Thyroid gland (tissue), 4 donors: ENCODE measurements at places on chromosomes 6 and 20. TPM values are rescaled to one million over a fixed set of nuclear protein-coding genes. Genes with fewer than 3 reads are reported as not detected.
A peak's percentile ranks its signal among the peaks of the same experiment; 100 is the strongest.

Gene OTOR
- total RNA-seq = not detected

Gene LCA5
- total RNA-seq = 17.6 TPM

DNA sequence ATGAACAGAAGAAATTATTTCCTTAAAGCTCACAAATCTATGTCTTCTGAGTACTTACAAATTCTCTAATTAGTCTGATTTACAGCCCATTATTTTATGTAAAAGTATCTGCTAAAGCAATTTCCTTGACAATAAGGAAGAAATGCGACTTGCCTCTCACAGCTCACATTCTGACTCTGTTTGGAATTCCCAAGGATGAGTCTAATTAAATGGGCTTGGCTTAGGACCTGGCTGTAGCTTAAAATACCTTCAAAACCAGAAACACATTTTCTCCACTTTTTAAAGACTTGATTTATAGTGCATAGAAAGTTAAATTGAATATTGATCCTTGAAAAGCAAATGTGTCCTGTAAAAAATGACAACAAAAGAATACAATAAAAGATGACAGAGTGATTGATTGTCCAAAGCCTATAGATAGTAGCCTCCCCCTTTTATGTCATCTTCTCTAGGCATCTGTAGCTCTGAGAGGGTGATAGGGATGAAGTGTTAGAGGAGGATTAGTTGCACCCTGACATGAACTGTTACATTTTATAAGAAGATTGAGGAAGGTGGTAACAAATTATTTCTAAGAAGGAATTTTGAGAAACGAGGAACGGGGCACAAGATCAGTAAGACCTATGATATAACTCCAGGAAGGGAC, 118.9 kb downstream of the MACROD2 start:
- H3K4me3 ChIP-seq = no peak overlapping the region
- DNase-seq = no peak
- no peaks in the 10 kb centered on the region for H3K27me3 ChIP-seq
- H3K36me3 ChIP-seq = no peaks in the 10 kb centered on the region
- no peaks in the 10 kb centered on the region for H3K4me1 ChIP-seq

DNA sequence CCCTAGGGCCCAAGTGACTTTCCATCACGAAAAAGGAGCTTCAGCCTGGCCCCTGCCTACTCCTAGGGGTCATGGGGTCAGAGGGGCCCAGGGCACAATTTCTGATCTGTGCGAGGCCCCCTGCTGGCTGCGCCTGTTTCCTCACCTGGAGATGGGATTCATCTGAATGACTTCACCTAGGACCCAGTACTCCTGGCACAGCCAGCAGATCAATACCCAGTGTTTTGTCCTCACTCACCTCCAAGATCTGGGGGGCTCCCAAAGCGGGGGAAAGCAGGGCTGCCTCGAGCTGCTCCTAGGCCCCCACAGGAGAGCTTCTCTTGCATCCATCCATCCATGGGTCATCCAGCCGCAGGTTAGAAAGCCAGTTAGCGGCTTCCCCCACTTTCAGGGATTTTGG, 33.8 kb downstream of the CD40 start:
- H3K36me3 ChIP-seq = no peaks in the 10 kb centered on the region
- H3K4me3 ChIP-seq = no peak overlapping the region
- H3K27ac ChIP-seq = no peak overlapping the region
- no peaks in the 10 kb centered on the region for H3K27me3 ChIP-seq
- DNase-seq = no peak
- H3K4me1 ChIP-seq = no peaks in the 10 kb centered on the region

- peaks cover 5% of the 10 kb centered on the region for H3K4me1 ChIP-seq
- no peaks in the 10 kb centered on the region for H3K36me3 ChIP-seq
- DNase-seq = no peak
- no peaks in the 10 kb centered on the region for H3K27me3 ChIP-seq
- no peak overlapping the region for H3K4me3 ChIP-seq
These were observed 52.0 kb downstream of the PSMG4 start for GRCh38 chr6:3310703-3311102.

GRCh38 chr6:142030115-142030619, 102.6 kb upstream of the GJE1 start:
- no peaks in the 10 kb centered on the region for H3K4me1 ChIP-seq
- no peaks in the 10 kb centered on the region for H3K27me3 ChIP-seq
- no peak overlapping the region for H3K4me3 ChIP-seq
- H3K27ac ChIP-seq = no peak overlapping the region
- no peak for DNase-seq

DNA sequence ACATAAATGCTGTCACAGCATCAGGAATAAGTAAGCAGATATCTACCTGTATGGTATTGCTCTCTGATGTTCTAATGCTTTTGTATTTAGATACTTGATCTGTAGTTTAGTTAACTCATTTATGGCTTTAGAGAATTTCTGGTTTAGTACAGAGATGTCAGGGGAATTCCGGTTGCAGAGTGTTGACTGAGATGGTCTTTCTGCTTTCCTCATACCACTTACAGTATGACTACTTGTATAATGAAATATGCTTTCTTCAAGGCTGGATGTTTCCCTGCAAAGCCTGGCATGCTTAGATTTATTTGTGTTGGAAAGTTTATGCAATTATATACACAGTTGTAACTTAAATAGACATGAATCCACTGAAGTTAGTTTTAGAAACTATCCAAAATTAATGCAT, 278.4 kb downstream of the CDH26 start:
- no peaks in the 10 kb centered on the region for H3K27me3 ChIP-seq
- H3K27ac ChIP-seq = no peak overlapping the region
- no peaks in the 10 kb centered on the region for H3K4me1 ChIP-seq
- no peak overlapping the region for H3K4me3 ChIP-seq

DNA sequence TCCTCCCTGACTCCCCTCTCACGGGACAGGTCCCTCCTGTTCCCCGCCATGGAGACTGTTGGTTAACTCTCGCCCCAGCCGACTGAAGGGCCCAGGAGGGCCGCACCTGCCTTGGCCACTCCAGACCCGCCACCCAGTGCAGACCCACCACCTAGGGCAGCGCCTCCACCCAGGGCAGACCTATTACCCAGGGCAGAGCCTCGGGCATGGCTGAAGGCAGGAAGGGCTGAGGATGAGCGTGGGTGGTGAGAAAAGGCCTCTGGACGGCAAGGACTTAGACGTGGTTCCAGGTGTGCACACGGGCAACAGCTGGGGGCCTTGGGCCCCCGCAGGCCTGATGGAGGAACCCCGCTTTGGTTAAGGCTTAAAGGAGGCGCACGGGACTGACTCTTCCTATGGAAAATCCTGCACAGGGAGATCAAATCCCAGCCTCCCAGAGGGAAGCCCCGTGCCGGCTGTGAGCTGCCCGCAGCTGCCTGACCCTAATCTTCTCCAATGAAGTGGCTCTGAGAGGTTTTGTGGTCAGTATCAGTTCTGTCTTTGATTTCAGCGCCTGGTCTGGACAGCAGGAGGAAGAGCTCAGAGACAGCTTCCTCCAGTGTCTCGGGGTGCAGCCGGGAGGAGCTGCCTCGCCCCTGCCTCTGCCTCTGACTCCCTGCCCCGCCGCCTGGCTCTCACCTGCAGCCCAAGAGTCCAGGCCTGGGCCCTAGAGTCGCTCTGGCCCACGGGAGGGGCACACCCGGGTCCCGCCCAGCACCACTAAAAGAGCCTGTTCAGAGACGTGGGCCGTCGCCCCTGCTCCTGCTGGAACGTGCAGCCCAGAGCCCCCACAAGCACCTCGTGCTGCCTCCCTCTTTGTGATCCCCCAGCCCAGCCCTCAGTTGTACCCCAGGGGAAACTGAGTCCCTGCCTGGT, 12.1 kb upstream of the CHRNA4 start:
- no peak overlapping the region for H3K27ac ChIP-seq
- no peak for DNase-seq
- H3K4me3 ChIP-seq = no peak overlapping the region

DNA sequence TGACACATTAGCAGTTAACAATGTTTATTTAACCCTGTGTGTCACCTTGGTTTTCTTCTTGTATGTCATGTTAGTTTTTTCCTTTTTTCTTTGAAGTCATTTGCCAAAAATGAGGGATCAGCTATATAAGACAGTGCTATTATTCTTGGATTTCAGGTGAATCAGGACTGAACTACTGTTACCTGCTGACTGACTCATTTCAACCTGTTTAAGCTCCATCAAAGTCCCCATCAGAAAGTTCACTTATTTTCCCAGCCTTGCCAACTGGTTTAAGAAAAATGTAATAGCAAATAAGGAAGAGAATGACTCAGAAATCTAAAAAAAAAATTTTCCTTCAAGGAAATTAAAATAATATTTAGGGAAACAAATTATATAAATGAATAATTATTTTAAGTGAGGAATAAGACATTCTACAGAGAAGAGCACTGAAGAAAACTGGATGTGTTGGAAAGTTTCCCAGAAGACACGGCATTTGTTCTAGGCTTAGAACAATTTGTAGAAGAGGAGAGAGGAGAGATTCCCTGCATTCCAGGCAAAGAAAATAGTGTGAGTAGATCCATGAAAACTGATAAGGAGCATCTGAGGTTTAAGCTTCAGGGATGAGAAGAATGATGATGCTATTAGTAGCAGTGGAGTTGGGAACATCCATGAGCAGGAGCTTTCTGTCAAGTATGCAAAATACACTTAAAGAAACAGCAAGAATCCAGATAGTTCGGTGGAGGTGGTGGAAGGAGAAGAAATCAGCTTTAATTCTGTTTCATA, 84.9 kb upstream of the SIM1 start:
- peaks cover 29% of the 10 kb centered on the region for H3K4me1 ChIP-seq
- no peaks in the 10 kb centered on the region for H3K27me3 ChIP-seq
- no peak overlapping the region for H3K4me3 ChIP-seq
- H3K36me3 ChIP-seq = no peaks in the 10 kb centered on the region
- DNase-seq = no peak
- peak overlapping the region; percentile 15 for H3K27ac ChIP-seq

DNA sequence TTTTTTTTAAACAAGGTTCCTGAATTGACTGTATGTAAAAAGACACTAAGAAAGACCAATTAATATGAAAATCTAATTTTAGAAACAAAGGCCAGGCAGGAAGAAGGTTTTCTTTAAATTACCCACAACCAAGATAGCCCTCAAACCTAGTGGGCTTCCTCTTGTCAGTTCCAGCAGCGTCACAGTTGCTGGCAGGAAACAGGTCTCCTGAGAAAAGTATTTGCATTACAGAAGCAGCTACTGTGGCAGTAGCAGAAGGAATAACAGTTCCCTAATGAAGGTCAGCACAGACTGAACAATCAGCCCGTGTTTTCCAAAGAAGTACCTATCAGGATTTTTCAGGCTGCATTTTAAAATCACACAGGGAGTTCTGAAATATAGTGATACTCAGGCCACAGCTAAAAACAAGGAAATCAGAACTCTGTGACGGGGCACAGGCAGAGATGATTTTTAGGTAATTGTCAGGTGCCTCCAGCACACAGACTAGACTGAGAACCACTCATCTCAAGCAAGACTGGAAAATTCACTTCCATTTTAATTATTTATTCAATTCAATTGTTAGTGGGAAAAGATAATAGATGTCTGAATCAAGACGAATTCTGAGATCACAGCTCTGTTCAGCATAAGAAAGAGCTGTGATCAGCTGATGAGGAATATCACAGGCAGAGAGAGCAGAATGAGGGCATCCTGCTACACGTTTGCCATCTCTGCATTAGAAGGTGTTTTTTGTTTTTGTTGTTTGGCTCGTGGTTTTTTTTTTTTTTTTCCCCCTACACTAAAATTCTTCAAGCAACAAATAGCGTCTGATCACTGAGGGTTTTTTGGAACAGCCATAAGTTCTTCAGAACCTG, 230.5 kb upstream of the KHDRBS2 start:
- peaks cover 4% of the 10 kb centered on the region for H3K4me1 ChIP-seq
- H3K27me3 ChIP-seq = no peaks in the 10 kb centered on the region
- no peak overlapping the region for H3K27ac ChIP-seq

DNA sequence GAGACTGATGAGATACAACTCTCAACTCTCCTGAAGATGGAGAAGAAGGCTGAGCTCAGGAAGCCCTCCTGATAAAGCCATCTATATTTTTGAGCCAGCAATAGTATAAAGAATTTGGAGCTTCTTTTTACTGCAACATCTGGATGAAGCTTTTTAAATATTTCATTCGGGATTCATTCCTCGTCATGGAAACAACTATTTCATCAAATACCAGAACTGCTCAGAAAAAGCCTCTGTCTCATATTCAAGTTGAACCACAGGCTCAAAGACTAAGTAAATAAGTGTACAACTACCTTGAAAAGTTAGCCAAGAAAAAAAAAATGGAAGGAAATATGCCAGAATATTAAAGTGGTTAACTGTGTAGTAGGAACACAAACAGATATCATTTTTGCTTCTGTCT, 37.8 kb downstream of the PTPRT start:
- no peak overlapping the region for H3K27ac ChIP-seq
- no peak overlapping the region for H3K4me3 ChIP-seq
- no peaks in the 10 kb centered on the region for H3K36me3 ChIP-seq
- no peaks in the 10 kb centered on the region for H3K4me1 ChIP-seq

DNA sequence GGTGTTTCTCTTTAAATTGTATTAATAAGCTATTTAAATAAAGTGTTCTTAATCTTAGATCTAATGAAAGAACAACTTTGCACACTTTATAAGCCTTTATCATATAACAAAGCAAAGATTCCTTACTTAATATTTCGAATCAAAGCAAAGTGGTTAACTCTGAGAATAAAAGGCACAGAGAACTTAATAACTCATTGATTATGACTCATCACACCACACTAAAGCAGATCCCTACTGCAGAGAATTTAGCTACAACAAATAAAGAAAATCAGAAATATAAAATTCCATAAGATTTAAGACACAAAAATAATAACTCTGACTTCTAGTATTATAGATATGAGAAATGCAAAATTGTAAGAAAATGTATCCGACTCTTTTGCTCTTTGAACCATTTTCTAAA, 135.6 kb upstream of the RUNX2 start:
- H3K36me3 ChIP-seq = no peaks in the 10 kb centered on the region
- H3K27ac ChIP-seq = no peak overlapping the region
- H3K4me3 ChIP-seq = no peak overlapping the region
- no peaks in the 10 kb centered on the region for H3K27me3 ChIP-seq
- DNase-seq = no peak
- no peaks in the 10 kb centered on the region for H3K4me1 ChIP-seq

- H3K4me3 ChIP-seq = no peak overlapping the region
- DNase-seq = no peak
- no peak overlapping the region for H3K27ac ChIP-seq
- no peaks in the 10 kb centered on the region for H3K4me1 ChIP-seq
These were observed 27.8 kb downstream of the LRRN4 start for GRCh38 chr20:6026051-6026450.

- peaks cover 6% of the 10 kb centered on the region for H3K4me1 ChIP-seq
- H3K27me3 ChIP-seq = no peaks in the 10 kb centered on the region
- no peak overlapping the region for H3K4me3 ChIP-seq
- no peaks in the 10 kb centered on the region for H3K36me3 ChIP-seq
- H3K27ac ChIP-seq = peak overlapping the region; percentile 58
These were observed 56.3 kb upstream of the CD93 start for GRCh38 chr20:23142162-23143050.
